ENCODE measurements at places on chromosomes 6 and 20.

GRCh38 chr6:141088171-141088570 is 1044.6 kb upstream of the GJE1 start:
- no peak for DNase-seq

GRCh38 chr6:117463762-117464665 is 18.5 kb upstream of the DCBLD1 start:
- no peak for DNase-seq

GRCh38 chr6:101117393-101118135 is 236.4 kb upstream of the ASCC3 start:
- no peak for DNase-seq

- DNase-seq = no peak
Measured at GRCh38 chr6:56005426-56005825, 130.0 kb upstream of the BMP5 start.

DNA sequence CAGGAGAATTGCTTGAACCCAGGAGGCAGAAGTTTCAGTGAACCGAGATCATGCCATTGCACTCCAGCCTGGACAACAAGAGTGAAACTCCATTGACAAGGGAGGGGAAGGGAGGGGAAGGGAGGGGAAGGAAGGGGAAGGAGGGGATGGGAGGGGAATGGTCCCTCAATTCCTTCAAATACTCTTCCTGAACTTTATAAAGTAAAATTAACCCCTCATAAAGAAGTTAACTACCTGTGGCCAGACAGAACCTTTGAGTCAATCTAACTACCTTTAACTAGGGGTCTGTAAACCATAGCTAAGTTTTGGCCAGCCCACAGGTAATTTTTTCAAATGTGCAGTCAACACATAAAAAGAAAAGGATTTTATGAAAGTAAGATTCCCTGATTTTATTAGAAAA is 131.0 kb downstream of the ZMYND8 start:
- DNase-seq = no peak

GRCh38 chr6:301929-302705 is 9.8 kb downstream of the DUSP22 start:
- no peak for DNase-seq

- no peak for DNase-seq
Measured at GRCh38 chr20:56411759-56412472, at the start of gene CASS4. Gene CASS4 (plus strand): TSS chr20:56412260. CDS start chr20:56412459, 199 bp downstream.

- DNase-seq = no peak
Measured at GRCh38 chr20:63268256-63268655, 4.4 kb upstream of the ARFGAP1 start.

- no peak for DNase-seq
Measured at GRCh38 chr6:167652701-167653095, 174.0 kb upstream of the AFDN start.

DNA sequence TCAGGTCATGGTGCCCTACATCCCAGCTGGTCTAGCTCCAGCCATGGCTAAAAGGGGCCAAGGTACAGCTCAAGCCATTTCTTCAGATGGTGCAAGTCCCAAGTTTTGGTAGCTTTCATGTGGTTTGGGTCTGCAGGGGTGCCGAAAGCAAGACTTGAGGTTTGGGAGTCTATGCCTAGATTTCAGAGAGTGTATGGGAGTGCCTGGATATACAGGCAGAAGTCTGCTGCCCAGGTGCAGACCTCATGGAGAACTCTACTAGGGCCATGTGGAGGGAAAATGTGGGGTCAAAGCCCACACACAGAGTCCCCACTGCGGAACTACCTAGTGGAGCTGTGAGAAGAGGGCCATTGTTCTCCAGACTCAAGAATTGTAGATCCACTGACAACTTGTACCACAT is 1000.9 kb upstream of the ADGRB3 start:
- DNase-seq = no peak

- DNase-seq = no peak
Measured at GRCh38 chr20:10170261-10170660, 48.4 kb upstream of the SNAP25 start.

DNA sequence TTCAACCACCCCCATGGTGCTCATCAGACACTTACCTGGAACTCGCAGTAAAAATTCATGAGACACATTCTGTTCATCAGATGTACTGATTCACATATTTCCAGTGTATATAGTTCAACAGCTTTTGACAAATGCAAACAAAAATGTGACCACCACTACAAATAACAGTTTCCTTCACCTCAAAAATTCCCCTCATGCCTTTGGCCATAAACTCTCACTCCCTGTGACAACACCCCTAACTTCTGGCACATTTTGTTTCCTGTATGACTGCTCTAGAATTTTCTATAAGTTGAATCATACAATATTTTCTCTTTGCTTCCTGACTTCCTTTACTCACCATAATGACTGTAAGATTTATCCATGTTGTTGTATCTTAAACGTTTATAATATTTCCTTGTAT is 63.7 kb downstream of the C6orf118 start:
- DNase-seq = no peak

DNA sequence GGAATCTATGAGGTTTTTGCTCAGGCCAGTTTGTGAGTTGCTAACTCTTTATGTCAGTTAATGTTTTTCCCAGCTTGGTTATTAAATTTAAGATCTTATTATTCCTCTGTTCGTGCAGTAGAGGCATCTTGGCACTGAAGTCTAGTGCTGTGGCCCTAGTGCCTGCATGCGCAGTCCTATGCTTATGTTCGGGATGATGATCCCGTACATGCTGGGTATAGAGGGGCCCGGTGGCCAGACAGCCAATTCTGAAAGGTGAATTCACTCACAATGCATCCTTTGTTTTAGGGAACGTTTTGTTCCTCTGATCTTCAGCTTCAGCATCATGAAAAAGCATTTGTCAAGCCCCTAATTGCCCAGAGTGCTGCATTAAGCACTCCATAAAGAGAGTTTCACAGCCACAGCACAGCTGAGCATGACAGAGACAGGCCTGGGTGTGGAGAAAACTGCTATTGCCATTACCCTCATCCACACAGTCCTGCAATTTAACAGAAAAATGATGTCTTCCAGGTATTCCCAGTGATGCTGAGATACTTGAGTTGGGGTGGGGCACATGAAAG is 39.8 kb upstream of the BACH2 start:
- no peak for DNase-seq

DNA sequence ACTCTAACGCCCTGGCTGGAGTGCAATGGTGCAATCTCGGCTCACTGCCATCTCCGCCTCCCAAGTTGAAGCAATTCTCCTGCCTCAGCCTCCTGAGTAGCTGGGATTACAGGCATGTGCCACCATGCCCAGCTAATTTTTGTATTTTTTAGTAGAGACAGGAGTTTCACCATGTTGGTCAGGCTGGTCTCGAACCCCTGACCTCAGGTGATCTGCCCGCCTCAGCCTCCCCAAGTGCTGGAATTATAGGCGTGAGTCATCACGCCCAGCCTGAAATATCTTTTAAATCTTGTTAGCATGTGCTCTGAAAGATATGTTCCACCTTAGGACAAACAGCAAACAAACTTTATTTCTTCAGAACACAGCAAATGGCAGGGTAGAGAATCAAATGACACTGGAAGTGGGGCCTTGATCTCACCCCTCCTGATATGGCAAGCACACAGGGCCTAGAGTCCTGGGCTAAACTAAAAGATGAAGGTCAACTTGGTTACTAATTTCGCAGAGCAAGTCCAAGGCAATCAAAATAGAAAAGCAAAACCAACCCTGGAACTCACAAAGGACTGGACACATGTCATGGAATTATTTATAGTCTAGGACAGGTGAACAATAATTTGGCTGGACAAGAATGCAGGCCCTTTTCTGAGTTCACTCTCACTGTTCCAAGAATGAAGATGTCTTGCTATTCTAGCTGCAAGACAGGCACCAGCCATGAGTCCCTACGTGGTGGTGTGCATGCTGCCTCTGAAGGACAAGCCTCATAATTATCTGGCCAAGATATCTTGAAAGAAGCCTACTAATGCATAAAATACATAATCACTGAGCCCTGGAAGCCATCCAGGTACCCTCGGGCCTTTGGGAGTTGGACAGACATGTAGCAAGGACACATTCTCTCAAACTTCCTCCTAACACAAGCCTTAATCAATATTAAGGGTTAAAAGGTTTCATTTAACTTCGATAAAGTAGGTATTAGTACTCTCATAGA is 35.6 kb downstream of the B4GALT5 start:
- no peak for DNase-seq

GRCh38 chr6:137968901-137969300 is 101.8 kb downstream of the TNFAIP3 start:
- no peak for DNase-seq

DNA sequence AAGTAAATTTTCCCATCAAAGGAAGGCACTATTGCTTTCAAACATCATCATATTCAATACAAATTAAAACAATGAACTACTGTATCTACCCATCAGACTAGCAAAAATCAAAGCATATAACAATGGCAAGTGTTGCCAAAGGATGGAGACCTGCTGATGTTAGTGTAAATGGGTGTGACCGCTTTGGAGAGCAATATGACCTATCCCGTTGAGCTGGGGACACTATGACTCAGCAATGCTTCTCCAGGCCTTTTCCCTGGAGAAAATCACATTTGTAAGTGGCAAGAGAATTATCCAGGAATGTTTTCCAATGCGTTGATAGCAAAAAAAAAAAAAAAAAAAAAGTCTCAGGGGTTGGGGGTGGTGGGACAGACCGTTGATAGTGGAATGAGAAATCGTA is 46.1 kb downstream of the PHACTR3 start:
- DNase-seq = no peak

Data from activated T-cell treated with anti-CD3 and anti-CD28 coated beads, Interleukin-2, amount 50 U/mL, for 4 hours (primary cell).